ENCODE measurements at places on chromosomes 5 and 9.

DNA sequence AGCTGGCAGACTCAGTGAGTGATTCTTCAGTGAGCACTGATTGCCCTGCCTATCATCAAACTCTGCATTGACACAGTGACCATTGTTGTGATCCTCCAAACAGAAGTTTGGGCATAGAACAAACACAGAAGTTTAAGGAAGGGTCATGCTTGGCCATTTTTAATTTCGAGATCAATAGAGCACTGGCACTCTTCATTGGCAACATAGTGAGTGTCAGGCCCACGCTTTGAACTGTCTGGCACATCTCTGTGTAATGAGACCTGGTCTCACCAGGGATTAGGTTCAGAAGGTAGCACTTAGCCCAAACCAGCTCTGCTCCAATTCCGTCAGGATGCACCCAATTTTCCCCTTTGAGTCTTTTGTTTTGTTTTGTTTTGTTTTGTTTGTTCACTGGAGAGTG is 127.1 kb upstream of the MOCS2 start:
- no peak for DNase-seq

GRCh38 chr9:28839778-28840430 is 1266.6 kb upstream of the C9orf72 start:
- no peak for DNase-seq

DNA sequence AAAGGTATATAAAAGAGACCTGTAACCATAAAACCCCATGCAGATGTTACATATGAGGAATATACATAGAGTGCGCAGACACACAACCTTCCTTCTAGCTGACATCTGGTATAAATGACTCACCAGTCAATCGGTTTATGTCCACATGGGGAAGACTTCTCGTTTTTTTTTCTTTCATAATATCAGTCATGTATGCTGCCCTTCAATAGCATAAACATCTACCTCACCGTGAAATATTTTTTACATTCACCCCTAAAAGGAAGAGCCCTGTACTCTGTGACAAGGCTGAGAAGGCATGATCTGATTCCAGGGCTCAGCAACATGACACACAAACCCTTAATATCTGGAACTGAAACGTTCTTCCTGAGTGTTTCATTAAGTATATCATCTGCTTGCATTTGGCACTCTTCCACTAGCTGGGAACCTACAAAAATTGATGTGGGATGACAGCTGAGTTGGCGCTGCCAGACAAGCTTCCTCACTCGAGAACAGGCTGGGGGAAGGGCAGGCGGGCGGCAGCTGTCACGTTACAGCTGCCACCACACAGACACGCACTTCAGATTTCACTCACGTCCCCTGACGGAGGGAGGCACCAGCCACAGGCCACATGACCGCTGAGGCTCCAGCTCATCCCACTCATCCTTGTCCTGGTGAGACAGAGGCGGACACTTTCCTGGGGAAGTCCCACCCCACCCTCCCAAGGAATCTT is 74.2 kb downstream of the SHB start:
- DNase-seq = peak; percentile 88

DNA sequence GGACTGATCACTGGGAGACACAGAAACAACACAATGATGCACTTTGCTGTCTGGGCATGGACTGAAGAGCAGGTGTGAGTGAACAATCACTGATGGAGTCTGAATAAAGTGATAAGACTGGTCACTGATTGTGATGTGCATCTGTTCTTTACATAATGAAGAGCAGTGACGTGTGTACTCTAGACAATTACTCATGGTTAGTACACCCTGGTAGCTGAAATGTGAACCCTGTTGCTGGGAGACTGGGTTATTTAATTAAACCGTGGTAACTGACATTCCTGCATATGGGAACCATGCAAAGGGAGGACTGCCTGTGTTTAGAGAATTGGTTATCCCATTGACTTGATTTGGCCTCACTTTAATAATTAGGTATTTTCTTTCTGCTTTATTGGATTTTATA is 202.9 kb downstream of the NR2F1-AS1 start:
- DNase-seq = peak; percentile 45

DNA sequence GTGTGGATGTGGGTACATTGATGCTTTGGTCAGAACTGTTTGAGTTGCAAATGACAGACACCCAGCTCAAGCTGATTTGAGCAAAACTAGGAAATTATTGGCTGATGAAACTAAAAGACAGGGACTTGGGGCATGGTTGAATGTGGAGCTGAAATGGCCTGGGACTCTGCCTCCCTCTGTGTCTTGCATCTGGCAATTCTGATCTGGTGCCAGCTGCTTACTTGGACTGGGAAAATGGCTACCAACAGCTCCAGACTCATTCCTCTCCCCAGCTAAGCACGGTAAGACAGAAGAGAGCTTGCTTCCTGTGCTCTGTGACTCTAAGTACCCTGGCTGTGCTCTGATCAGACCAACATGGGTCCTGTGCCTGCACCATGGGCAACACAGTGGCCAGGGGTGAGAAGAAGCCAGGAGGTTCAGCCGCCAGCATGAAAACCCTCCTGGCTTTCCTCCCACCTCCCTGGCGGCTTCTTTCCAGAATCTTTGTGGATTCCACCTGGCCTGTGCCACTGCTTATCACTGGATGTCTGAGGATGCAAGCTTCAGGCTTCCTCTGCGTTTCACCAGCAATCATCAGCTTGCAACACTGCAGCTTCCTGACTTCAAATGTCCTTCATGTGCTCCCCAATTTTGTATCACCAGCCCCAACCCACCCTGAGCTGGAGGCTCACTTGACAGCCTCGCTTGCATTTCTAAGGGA is 44.1 kb downstream of the C5orf15 start:
- no peak for DNase-seq

- no peak for DNase-seq
These were observed 63.6 kb upstream of the BOD1 start for GRCh38 chr5:173679909-173680630.

DNA sequence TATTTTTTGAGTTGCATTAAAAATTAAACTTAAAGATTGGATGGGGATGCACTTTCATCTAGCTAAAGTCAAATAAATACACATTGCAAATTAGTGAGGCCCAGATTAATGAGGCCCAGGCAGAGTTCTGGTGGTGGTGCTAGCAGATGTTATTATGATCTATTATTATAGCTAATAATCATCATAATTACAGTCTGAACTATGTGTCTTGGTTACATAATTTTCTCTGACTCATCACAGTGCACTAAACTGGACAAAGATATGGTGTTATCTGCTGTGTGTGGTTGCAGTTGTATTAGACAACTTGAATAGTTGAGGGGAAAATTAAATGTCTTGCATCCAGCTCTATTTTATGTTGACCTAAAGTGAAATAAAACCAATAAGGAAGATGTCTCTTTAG is 568.8 kb downstream of the TLR4 start:
- no peak for DNase-seq

- DNase-seq = no peak
These were observed 99.6 kb downstream of the BASP1 start for GRCh38 chr5:17316970-17317459.

- no peak for DNase-seq
These were observed 30.8 kb upstream of the TJP2 start for GRCh38 chr9:69143291-69143690.

GRCh38 chr5:72251386-72251785 is 68.7 kb downstream of the MRPS27 start:
- no peak for DNase-seq

DNA sequence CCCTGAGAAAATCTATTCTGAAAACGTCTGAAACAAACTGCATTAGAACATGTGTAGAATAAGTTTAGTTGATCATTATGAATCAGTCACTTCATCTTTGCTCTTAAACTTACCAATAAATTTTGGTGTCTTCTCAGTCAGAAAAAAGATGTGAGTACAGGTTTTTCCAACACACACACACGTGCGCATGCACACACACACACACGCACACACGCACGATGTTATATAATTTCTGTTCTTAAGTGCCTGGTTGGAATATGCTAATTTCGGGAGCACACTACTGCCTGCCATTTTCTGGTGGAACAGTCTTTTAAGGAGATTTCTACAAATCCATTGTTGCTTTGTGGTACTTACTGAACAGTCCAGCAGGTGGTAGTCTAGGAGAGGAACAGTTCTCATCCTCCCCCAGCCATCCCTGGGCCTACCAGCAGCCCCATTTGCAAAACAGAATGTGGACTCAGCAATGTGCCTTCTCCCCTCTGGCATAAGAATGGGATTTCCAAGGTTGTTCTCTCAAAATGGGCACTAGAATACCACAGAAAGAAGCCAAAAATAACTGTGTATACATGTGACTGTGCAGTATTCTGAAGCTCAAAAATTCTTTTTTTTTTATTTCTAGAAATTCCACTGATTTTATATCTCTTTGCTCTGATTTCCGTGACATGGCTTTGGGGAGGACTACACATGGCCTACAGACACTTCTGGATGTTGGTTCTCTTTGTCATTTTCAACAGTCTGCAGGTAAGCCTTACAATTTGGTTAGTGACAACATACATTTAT is 281.3 kb downstream of the ARRDC3 start:
- DNase-seq = peak; percentile 79

DNA sequence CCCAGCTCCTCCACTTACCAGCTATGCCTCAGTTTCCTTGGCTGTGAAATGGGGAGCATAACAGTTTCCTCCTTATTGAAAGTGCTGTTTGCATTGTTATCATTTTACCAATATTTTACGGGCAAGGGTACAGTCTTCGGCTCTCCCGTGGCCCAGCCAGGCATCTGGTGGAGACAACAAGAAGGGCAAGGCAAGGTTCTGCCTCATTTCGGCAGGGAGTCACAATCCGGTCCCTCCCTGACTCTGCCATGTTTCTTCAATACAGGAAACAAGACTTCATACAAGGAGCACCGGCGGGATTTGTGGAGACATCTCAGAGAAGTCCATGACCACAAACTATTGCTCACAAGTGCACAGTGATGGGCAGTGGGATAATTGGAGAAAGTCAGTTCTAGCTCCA is 174.0 kb downstream of the FGF18 start:
- DNase-seq = no peak

DNA sequence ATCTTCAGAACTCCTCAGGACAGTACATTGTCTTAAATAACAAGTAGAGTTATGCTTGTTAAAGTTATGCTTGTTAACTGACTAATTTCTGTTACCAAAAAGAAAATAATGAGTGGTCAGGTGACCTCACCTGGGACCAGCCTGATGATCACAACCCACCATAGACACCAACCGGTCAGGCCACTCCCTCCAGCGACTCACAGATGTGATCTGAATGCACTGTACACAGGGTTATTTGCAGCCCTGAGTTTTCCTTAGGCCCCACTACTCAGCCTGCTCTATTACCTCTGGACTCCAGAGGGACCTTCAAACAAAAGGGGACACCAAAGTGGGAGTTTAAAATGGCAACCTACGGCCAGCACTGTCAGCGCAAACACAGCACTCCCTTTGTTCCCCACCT is 55.3 kb downstream of the ARSB start:
- DNase-seq = no peak

- DNase-seq = no peak
These were observed 19.2 kb upstream of the ANKRD18A start for GRCh38 chr9:38639577-38639940.

DNA sequence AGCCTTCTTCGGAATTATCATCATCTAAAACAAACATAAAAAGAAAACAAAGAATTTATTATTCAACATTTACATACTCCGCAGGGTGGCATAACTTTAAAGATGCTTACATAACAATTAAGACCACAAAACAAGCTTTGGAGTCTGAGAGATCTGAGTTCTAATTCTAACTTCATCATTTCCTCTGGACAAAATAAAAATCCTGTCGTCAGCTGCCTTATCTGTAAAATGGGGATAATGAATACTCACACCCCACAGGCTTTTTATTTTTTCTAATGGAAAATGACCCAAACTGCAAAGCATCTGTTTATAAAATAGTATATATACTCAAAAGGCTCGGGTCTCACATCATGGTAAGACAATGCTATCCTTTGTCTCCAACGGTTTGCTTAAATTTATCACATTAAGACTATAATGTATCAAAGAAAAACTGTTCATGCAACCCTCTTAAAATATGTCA is 4.3 kb downstream of the ARRDC3 start:
- peak; percentile 36 for DNase-seq

DNA sequence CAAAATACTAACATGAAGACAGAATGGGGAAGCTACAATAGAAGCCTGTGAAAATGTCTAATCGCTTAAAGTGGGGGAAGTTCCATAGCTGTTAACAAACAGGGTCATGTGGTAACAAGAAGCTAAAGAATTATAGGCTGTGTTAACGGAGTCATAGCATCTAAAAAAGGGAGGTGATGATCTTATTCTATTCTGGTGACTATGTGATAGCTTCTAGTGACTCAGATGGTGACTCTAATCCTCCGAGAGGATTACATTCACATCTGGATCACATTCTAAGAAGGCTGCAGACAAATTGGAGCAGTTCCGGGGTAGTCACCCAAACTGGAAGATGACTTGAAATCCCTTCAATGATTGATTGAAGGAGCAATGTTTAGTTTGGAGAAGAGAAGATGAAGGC is 142.1 kb downstream of the LIFR start:
- DNase-seq = no peak

- DNase-seq = peak; percentile 39
These were observed 38.9 kb downstream of the PAM start for GRCh38 chr5:102794047-102794446.

- no peak for DNase-seq
These were observed 126.2 kb upstream of the VLDLR start for GRCh38 chr9:2495221-2496005.

GRCh38 chr5:137828664-137829063 is 39.0 kb upstream of the MYOT start:
- DNase-seq = no peak

- DNase-seq = no peak
These were observed 367.4 kb upstream of the SMARCA2 start for GRCh38 chr9:1647776-1648175.

DNA sequence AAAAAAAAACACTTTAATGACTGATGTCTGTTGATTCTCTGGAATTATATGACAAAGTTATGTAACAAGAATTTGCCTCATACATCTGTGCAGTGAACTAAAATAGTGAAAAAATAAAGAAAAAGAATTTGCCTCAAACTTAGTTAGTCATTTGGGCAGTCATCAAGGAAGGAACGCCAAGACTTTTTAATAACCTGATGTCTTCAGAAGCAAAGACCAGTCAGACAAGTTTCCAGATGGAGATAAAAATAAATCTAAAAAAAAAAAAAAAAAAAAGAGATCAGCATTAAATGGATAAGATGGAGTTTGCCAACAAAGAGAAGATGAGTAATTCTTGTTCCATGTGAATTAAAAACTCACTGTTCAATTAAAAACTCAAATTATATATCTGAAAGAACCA is 52.3 kb upstream of the JMY start:
- DNase-seq = no peak

GRCh38 chr9:93406371-93406770 is 45.1 kb upstream of the FAM120A start:
- no peak for DNase-seq

DNA sequence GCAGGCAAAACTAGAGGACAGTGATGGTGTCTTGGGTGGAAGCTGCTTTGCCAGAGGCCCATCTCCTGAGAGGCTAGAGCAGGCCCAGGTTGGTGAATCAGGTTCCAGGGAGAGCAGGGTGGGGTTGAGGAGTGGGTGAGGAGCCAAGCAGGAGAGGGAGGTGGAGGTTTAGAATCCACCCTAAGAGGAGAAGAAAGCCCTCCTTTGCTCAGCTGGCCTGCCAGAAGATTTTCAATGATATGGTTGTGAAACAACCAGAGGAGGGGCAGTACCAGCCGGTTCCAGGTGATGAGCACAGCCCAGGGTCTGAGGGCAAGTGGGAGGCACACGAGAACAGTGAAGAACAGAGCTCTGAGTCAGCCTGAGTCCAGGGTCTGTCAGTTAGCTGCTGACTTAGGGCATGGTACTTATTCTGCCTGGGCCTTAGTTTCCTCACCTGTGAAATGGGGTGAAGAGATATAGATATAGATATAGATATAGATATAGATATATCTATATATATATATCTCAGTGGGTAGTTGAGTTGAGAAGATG is 17.8 kb downstream of the PPARGC1B start:
- no peak for DNase-seq
